ENCODE measurements at places on chromosomes 6 and 20.

GRCh38 chr6:142867988-142868812, 76.8 kb downstream of the HIVEP2 start:
- no peak for DNase-seq

- no peak for DNase-seq
These were observed 60.8 kb downstream of the RBM38 start for GRCh38 chr20:57451795-57452661.

DNA sequence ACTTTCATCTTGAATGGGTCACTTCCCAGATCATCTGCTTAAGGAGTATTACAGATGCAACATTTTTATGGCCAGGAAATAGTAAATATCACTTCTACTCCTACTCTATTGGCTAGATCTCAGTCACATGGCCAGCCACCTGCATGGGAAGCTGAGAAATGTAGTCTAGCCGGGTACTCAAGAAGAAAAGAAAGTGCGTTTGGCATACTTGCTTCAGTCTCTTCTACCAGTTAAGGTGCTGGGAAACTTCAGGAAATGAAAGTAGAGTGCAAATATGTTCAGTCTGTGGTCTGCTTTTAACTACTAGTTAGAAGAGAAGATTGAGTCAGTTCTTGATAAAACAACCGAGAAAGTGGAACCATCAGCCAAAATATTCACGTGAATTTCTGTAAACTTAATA, 129.2 kb downstream of the PDSS2 start:
- DNase-seq, result no peak

GRCh38 chr6:140623498-140623897, 1249.0 kb upstream of the CITED2 start:
- peak; percentile 74 for DNase-seq

DNA sequence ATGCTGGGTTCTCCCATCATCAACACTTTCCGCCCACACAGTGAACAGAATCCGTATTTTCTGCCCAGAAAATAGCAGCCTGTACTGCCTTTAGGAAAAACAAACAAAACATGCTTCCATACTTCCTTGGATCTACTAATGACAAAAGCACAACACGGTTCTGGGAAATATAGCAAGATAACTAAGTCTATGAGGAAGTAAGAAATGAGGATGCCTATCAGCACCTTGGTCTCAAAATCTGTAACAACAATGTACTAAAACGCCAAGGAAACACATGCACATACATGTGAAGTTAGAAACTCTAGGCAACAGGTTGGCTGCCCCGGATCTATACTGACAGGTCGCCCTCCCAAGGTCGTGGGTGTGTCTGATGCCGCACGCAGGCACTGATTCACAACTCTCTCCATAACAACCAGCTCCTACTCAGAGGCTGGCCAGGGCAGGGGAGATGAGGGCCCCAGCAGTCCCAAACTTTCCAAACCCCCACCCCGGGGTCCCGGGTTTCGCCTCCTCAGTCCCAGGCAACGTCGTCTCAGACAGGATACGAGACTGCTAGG, 710 bp downstream of the BTBD9 start:
- peak; percentile 24 for DNase-seq

DNA sequence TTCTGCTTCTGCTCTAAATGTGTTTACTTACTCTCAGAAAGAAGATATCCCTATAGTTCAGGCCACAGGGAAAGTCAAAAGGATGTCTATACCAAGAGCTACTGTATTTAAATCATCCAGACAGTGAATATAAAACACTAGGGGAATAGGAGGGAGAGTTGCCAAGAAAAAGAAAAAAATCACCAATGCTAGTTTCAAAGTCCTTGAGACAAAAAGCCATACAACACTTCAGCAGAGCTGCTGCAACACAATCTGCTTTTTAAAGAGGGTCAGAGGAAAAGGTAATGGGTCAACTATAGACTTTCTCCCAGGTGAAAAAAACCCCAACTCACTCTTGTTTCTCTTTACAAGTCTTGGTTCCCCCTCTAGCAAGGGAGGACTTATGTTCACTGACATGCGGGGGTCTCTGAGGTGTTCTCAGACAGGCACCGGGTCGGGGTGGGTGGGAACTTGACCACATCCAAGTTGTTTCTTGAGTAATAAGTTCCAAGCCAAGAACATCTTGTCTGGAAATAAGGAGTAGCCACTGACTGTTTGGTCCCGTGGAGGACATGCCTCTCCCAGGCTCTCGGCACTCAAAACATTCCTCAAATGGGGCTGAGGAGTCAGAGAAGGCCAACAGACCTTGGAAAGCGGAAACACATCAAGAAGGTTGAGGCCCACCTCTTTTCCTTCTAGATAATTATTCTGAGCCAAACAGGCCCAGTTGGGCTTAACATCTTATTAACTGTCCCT, 47.7 kb downstream of the GJA10 start:
- no peak for DNase-seq

GRCh38 chr20:43549416-43550065, 9.3 kb upstream of the SGK2 start:
- no peak for DNase-seq

GRCh38 chr6:103047567-103047966, 1654.1 kb downstream of the GRIK2 start:
- no peak for DNase-seq

DNA sequence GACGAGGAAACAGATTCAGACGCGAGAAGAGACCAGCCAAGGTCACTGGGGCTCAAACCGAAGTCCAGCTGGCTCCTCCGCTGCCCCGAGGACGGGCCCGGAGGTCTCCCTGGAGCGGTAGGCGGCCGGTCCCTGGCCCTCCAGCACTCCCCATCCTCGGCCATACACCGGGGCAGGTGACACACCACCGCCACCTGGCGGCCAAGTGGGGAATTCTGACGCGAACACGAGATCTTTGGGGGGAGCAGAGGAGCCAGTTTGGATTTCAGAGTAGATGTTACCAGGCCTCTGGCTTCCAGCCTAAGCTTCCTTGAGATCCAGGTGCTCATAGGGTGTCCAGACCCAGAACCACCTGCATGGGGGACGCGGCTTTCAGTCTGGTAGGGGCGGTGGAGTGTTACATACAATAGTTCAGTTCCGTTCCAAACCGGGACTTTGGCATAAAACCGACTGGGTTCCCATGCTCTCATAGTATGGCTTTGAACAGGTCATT, 16.1 kb downstream of the BPIFB1 start:
- no peak for DNase-seq

DNA sequence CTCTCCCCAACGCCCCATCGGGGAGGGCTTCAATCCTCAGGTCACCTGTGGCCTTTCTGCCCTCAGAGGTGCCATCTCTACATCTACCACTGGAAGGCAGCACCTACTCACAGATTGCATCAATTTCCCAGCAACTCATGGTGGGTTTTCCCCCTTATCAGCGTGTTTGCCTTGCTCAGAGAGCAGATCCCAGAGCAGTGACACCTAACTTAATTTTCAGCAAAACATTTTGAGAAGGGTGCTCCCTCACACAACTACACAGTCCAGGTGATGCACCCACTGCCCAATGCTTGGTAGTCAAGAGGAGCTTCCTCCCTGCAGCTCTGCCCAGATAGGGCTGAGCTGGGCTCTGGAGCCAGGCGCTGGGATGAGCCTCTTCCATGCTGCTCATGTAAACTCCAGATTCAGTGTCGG, 48.2 kb downstream of the PLG start:
- no peak for DNase-seq

DNA sequence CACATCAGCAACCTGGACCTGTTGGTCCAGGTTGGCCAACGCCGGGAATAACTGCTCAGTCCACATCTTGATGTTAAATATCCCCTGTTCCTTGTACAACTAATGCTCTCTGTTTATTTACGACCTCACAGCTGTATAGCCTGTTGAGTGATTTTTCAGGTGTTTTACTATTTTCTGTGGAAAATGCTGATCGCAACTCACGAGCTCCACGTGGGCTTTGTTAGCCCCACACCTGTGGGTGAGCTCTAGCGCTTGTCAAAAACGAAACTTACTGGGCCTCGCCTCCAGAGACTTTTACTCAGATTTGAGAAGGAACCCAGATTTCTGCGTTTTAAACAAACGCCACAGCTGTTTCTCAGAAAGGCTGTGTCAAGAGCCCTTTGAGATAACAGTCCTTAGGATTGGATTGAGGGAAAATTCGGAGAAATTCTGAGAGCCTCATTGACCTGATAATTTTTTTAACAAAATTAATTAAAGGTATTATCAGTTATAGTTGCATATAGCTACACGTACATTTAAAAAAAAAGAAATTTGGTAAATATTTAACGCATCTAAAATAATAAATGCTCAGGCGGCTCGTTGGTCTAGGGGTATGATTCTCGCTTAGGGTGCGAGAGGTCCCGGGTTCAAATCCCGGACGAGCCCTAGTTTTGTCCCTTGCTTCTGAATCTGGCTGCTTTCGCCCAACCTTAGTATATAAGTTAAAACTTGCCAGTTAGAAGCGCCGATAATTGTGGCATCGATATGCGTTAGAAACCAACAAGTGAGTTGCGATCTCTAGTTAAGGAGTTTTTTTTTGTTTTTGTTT, 16.7 kb downstream of the HMGN4 start:
- no peak for DNase-seq

DNA sequence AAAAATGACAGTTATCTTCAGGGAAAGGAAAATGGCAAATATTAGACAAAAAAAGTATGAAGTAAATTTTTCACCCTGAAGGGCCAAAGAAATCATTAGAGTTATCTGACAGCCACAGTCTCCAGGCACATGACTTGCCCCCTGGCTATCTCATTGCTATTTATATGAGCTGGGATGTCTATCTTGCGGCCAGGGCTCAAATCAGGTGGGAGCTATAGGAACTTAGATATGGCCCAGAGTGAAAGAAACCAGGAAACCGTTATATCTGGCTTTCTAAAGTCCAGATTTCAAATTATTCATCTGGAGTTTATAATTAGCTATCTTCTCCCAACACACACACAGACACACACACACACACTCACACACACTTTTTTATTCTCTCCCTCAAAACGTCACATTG, 135.3 kb upstream of the EEF1E1 start:
- DNase-seq, result no peak

GRCh38 chr6:130037207-130037811, 18.9 kb downstream of the L3MBTL3 start:
- DNase-seq, result no peak

- no peak for DNase-seq
These were observed 333.3 kb upstream of the SYNCRIP start for GRCh38 chr6:85975957-85976356.

- DNase-seq, result peak; percentile 62
These were observed 36.4 kb upstream of the GCLC start for GRCh38 chr6:53581173-53581773.

- no peak for DNase-seq
These were observed 54.7 kb downstream of the ENPP1 start for GRCh38 chr6:131862476-131862875.

DNA sequence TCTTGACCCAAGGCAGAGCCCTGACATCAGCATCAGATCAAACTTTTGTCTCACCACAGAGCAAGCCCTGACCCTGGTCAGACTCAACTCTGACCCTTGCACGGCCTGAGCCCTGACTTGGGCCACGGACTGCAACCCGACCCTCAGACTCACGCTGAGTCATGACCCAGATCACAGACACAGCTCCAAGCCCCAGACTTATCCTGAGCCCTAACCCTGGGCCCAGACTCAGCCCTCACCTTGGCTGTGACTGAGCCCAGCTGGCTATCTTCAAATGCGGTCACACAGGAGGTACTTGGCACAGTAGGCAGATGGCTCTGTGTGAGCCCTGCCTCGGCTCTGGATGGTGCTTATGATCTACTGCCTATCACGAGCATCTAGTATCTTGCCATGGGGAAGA, 602.3 kb downstream of the PTPRT start:
- DNase-seq, result no peak

DNA sequence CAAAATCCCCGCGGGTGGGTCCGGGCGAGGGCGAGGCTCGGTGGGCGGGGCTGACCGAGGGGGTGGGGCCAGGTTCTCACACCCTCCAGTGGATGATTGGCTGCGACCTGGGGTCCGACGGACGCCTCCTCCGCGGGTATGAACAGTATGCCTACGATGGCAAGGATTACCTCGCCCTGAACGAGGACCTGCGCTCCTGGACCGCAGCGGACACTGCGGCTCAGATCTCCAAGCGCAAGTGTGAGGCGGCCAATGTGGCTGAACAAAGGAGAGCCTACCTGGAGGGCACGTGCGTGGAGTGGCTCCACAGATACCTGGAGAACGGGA, 809 bp downstream of the HLA-G start:
- no peak for DNase-seq

GRCh38 chr6:166438211-166438861, 55.6 kb upstream of the MPC1 start:
- no peak for DNase-seq

DNA sequence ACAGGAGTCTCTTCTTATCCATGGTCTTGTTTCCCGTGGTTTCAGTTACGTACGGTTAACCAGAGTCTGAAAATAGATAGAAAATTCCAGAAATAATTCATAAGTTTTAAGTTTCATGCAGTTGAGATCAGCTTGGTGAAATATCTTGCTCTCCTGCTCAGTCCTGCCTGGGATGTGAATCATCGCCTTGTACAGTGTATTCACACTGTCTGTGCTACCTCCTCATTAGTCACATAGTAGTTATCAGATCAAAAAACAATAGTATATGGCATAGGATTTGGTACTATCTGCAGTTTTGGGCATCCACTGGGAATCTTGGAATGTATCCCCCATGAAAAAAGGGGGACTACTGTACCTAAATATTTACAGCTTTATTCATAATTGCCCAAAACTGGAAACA, 22.7 kb upstream of the MOCS1 start:
- no peak for DNase-seq

- peak; percentile 20 for DNase-seq
These were observed 168.3 kb upstream of the THEMIS start for GRCh38 chr6:128069188-128069587.

- DNase-seq, result no peak
These were observed 240.5 kb downstream of the CLIC5 start for GRCh38 chr6:45775026-45775697.

- DNase-seq, result no peak
These were observed 52.4 kb upstream of the TINAG start for GRCh38 chr6:54255886-54256285.

GRCh38 chr20:54251096-54251495, 43.2 kb downstream of the PFDN4 start:
- DNase-seq, result no peak

DNA sequence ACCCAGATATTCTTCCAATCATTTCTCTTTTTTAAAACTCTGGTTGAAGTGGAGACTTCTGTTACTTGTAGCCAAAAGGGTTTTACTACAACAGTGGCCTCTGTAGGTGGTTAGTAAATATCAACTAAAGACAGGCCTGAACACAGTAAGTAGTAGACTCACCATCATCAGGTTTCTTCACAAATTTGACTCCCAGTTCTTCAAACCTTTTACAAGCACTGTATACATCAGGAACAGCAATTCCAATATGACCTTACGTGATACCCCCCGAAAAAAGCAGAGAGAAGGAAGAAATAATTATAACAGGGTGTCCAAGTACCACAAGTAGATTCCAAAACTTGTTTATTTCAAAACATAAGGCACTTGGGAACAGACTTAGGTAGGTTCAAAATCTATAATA, 21.1 kb downstream of the GLO1 start:
- DNase-seq, result no peak

DNA sequence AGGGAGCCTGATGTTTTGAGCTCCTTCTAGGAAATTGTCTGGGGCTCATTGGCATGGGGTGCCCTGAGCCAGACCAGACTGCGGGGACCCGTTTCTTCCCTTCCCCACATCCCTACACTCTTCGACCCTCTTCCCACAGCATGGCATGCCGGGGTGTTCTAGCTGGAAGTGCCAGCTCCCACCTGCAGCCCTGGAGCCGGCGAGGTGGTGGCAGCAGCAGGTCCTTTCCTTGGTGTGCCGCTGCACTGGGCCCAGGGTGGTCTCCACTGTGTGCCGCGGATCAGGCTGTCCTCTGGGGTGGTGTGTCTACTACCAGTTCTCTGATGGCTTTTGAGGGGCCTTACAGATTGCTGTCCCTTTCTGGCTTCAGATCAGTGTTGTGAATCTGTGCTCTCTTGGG, 7.5 kb upstream of the RWDD1 start:
- no peak for DNase-seq

GRCh38 chr6:85675030-85675819, 32.5 kb upstream of the SYNCRIP start:
- DNase-seq, result no peak
